Activated T-helper 17 cell treated with anti-CD3 and anti-CD28 coated beads, Interleukin-2, amount 50 U/mL, for 72 hours (primary cell): ENCODE measurements at places on chromosomes 6 and 20. TPM values are rescaled to one million over a fixed set of nuclear protein-coding genes. Genes with fewer than 3 reads are reported as not detected.

The OR2J3 gene
- total RNA-seq, result not detected

The RHAG gene
- total RNA-seq, result not detected

The CARMIL1 gene
- 3.8 TPM for total RNA-seq

The ISM1 gene
- total RNA-seq, result 0.34 TPM

The SAMD3 gene
- 1.5 TPM for total RNA-seq

The MRAP2 gene
- not detected for total RNA-seq

The MEI4 gene
- total RNA-seq, result not detected

The SLC17A2 gene
- total RNA-seq, result not detected

The DDO gene
- not detected for total RNA-seq

DNA sequence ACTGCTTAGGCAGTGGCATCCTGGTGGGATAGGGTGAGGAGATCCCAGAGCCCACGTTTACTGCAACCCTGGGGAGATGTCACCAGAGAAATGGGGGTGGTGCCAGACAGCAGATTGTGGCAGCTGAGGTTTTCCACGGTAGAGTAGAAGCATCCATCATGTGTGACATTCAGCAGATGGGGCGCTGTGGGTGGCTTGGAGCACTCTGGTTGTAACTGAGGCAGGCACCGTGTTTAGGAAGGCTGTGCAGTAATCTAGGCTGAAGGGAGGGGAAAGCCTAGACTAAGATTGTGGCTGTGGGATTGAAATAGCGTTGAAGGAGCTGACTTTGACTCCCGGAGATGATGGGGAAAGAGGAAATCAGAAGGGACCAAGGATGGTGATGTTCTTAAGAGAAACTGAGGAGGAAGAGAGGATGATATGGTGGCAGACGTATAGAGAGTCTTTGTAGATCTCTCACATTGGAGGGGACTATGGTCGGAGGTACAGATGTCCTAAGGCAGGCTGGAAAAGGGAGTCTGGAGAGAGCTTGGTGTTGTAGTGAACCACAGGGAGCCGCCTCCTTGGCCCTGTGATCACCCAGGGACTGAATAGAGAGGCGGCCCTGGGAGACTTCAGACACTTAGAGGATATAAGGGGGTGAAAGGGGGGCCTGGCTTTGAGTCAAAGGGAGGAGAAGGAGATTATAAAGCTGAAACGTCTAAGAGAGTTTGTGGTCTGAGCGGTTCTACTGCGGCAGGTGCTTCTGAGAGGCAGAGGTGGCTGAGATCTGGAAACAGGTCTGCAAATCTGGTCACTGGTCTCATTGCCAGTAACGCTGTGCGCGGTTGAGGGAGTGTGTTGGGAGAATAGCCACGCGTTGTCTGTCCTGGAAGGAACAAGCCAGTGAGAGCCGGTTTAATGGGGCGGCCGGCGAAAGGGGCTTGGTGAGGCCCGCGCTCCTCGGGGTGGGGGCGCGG lies 792 bp upstream of the MICA start:
- ATAC-seq, result peak; percentile 20

- ATAC-seq, result no peak
These were observed 6.1 kb downstream of the SMIM28 start for GRCh38 chr6:138383776-138384175.

- no peak for ATAC-seq
These were observed 132.6 kb upstream of the TBX18 start for GRCh38 chr6:84897011-84897410.

GRCh38 chr20:45935416-45936046 lies 1.0 kb downstream of the PCIF1 start:
- peak; percentile 19 for ATAC-seq

GRCh38 chr6:36962874-36963273 lies 8.3 kb downstream of the PI16 start:
- peak; percentile 86 for ATAC-seq

DNA sequence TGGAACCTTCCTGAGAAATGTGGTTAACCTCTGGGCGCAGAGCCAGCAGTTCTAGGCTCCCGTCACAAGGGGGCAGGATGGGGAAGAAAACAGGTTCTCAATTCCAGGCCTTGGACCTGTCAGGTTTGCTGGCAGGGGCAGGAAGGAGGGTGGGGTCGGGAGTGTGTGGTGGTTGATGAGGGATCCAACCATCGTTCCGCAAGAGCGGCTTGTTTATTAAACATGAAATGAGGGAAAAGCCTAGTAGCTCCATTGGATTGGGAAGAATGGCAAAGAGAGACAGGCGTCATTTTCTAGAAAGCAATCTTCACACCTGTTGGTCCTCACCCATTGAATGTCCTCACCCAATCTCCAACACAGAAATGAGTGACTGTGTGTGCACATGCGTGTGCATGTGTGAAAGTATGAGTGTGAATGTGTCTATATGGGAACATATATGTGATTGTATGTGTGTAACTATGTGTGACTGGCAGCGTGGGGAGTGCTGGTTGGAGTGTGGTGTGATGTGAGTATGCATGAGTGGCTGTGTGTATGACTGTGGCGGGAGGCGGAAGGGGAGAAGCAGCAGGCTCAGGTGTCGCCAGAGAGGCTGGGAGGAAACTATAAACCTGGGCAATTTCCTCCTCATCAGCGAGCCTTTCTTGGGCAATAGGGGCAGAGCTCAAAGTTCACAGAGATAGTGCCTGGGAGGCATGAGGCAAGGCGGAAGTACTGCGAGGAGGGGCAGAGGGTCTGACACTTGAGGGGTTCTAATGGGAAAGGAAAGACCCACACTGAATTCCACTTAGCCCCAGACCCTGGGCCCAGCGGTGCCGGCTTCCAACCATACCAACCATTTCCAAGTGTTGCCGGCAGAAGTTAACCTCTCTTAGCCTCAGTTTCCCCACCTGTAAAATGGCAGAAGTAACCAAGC lies 29.6 kb downstream of the SRSF3 start:
- peak; percentile 83 for ATAC-seq

GRCh38 chr6:32883789-32884188 lies 29.8 kb downstream of the PSMB9 start:
- no peak for ATAC-seq

- ATAC-seq, result no peak
These were observed 6.5 kb downstream of the PTPRK start for GRCh38 chr6:128513878-128514277.

- no peak for ATAC-seq
These were observed 45.3 kb upstream of the COL21A1 start for GRCh38 chr6:56292505-56293181.

DNA sequence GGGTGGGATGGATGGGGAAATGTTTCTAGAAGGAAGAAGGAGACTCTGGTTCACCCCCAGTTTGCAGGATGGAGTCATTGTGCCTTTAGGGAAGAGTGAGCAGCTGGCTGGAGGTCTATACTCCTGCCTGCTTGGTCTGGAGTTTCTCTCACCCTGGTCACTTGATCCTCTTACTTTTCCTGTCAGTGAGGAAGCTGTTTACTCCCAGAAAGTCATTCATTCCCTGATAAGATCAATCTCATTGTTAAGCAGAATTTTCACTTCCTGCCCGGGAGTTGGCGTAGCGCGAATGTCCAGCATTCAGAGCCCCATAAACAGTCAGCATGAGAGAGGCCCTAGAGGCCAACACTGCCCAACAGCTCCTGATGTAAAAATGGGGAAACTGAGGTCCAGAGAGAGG lies 70.4 kb upstream of the SIRPA start:
- no peak for ATAC-seq

GRCh38 chr6:108565893-108566292 lies 5.2 kb downstream of the FOXO3 start:
- no peak for ATAC-seq

DNA sequence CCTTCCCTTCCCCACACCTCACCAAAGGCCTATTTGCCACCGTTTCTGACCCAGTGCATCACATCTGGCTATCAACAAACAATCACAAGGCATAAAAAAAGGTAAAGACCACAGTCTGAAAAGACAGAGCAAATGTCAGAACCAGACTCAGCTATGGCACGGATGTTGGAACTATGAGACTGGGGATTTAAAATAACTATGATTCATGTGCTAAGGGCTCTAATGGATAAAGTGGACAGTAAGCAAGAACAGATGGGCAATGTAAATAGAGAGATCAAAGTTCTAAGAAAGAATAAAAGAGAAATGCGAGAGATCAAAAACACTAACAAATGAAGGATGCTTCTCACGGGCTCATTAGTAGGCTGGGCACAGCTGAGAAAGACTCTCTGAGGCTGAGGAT lies 99.5 kb downstream of the LAMP5 start:
- no peak for ATAC-seq

DNA sequence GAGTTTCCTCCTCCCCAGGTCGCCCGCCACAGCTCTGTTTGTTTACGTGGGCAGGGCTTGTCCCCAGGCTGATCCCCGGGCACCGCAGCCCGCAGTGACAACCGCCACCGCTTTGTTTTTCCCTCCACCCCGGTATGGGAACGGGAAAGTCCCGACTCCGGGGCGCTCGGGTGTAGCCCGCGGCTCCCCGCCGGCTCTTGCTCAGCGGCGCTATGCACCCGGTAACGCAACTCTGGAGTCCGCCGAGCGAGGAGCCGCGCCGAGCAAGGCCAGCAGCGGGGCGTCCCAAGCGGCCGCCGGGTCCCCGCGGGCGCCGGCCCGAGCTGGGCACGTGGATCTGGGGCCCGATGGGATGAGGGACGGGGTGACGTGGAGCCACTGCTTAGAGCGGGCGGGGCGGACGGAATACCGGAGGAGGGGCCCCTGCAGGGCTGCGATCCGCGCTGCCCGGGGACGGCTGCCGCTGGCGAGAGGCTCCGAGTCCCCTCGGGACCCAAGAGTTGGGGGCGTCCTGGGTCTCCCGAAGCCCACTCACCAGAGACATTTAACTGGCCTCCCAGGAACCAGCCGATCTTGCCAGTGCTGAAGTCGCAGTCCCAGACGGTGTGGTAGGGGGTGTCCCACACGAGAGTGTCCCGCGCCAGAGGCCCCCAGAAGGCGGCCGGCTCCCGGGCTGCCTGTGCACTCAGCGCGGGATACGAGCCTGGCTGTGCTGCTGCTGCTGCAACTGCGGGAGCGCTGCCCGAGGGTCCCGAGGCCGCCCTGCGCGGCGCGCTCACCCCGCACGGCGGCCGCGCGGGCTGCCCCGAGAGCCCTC lies 497 bp downstream of the ACSS1 start:
- peak; percentile 75 for ATAC-seq
